Right forelimb (tissue), 1 donor: ENCODE measurements at places on chromosomes 16 and 17.

DNA sequence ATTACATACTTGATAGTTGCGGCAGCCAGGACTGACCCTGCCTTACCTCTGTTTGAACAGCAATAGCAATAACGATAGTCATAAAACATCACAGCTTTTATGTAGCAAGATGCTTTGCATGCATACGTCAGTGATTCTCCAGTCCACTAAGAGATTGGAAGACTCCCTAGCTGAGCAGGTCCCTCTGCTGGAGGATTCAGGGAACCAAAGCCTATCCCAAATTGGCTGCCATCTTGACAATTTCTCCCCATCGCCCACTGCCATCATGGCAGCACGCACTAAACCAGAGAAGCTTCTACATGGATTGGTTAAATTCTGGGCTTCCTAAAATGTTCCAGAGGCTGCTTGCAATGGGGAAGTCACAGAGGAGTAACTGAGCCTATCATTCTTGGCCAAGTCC is 360.6 kb upstream of the XYLT1 start:
- no peak for DNase-seq

DNA sequence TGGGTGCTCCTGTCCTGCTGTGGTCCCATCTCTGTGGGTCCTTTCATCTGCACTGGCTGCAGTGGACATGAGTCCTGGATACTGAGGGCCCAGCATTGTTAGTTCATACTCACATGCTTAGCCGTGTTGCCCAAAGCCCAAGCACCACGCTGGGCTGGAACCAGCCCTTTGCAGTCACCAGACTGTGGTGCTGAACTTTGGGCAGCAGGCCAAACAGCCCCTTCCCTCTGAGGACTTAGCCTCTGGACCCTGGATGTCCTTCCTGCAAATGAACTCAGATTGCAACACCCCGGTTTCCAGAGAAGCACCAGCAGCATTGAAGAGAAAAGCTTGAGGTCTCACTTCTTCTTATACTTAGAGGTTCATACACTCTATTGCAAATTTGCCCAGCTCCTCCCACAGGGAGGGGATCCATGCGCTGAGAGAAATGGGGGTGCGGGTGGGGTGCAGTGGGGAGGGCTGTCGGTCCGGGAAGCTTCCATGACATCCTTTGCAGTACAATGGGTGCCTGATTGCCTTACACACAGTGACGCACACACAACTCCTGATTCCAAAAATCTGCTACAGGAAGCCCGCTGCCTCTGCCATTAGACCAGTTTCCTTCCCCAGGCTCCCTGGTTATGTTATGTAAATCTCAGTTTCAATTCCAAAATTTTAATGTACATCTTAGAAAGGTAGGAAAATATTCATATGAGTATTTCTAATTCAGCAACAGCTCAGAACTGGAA is 65.8 kb downstream of the RGS9 start:
- DNase-seq: no peak

- DNase-seq: no peak
Observed at GRCh38 chr17:62059414-62059813, 5.7 kb downstream of the MED13 start.

- DNase-seq: no peak
Observed at GRCh38 chr16:6910301-6910700, 422.3 kb upstream of the RBFOX1 start.

DNA sequence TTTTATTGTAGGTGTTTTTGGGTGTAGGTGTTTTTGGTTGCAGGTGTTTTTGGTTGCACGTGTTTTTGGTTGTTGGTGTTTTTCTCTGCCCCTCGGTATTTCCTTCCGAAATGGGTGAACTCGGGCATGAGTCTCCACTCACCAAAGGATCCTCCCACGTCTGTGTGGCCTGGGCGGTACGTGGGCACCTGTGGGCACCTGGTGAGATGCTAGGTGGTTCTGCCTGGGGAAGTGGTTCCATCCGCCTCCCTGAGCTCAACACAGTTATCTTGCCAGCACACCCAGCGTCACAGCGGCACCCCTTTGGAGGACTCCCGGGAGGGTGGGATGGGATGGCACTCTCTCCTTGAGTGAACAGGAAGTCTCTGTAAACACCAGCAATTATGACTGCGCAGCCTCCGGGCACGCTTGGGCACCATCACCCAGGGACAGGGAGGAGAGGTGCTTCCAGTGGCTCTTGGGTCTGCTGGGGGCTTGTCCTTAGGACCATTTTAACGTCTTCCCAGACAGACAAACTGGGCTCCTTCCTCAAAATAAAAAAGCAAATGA is 29.8 kb downstream of the COX4I1 start:
- no peak for DNase-seq

DNA sequence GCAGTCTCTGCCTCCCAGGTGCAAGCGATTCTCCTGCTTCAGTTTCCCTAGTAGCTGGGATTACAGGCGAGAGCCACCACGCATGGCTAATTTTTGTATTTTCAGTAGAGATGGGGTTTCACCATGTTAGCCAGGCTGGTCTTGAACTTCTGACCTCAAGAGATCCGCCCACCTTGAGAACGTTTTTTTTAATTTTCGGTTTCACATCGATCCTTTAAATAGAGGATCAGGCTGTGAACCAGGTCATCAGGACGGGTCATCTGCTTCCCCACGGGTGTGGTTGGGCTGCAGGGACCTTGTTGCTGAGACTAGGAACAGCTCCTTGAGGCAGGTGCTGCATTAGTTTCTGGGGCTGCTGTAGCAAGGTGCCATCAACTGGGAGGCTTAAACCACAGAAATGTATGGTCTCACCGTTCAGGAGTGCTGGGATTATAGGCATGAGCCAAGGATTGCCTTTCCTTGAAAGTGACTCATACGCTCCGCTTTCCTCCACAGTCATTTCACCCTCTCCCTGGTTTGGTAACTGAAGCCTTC is 7.9 kb upstream of the NAGPA start:
- peak; percentile 3 for DNase-seq

- DNase-seq: no peak
Observed at GRCh38 chr17:19741832-19742457, 6.2 kb downstream of the ALDH3A1 start.

GRCh38 chr17:14918540-14918939 is 346.6 kb downstream of the PMP22 start:
- DNase-seq: no peak

GRCh38 chr16:86018071-86018470 is 119.1 kb downstream of the IRF8 start:
- DNase-seq: no peak

DNA sequence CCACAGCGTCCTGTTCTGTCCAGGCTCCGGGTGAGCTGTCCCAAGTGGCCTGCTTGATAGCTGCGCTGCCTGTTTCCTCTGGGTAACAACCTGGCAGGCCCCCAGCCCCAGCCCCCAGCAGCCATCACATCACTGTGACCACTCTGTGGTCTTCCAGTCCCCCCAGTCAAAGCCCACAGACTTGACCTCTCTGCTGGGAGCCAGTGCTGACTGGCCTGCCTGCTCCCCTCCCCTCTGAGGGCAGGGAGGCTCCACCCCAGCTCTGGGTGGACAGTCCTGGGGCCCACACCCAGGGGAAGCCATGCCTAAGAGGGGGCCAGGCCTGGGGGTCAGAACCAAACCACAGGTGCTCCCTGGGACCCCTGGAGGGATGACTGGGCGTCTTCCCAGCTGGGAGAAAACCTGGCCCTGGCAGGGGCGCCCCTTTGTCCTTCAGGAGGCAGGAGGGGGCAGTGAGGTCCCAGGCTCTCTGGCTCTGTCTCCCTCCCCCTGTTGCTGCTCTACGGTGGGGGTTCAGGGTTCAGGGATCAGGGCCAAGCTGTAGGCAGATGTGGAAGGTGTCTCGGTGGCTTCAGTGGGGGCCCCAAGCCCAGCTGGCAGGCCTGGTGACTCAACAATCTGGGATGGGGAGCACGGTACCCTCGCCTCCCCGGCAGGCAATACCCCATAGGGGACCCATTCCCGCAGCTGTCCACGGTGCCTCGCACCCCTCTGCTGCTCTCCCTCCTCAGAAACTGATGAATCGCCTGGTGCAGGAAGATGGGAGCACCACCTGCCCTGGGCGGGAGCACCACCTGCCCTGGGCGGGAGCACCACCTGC is 1.8 kb upstream of the SLC16A3 start:
- DNase-seq: no peak

DNA sequence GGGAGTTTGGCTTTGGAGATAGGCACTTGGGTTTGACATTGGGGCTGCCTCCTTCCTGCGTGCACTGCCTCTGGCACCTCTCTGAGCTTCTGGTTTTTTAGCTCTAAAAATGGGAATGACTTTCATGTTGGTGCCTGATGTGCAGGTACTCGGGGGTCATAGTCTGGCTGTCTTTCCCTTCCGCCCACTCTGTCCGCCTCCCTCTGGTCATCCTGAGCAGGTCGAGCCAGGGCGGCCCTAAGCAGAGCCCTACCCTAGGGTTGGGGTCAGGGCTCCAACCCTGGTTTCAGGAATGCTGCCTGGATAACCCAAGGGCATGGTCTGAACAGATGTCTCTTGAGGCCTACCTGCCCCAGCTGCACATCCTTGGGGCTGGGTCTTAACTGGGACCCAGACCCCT is 64.8 kb downstream of the CMIP start:
- no peak for DNase-seq
